SHP77 (cell line): ENCODE measurements at places on chromosomes 2 and 18.

- DNase-seq: no peak
Measured at GRCh38 chr2:73323551-73323950, 30.2 kb upstream of the EGR4 start.

DNA sequence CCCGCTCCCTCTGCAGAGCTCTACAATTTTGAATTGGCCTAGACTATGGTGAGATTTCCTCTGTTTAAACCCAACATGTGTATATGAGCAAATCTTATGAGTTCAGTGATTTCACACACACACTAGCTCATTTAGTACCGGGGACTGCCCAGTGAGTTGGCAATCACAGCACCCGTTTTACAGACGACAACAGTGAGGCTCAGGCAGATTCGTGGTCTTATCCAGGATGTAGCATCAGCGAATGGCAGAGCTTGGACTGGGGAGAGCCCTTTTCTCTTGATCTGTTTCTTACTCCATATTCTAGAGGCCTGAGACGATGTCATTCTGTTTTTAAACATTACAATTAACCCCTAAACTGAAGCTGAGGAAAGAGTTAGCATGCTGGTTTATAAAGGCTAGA, 419.9 kb downstream of the NBAS start:
- DNase-seq: no peak

DNA sequence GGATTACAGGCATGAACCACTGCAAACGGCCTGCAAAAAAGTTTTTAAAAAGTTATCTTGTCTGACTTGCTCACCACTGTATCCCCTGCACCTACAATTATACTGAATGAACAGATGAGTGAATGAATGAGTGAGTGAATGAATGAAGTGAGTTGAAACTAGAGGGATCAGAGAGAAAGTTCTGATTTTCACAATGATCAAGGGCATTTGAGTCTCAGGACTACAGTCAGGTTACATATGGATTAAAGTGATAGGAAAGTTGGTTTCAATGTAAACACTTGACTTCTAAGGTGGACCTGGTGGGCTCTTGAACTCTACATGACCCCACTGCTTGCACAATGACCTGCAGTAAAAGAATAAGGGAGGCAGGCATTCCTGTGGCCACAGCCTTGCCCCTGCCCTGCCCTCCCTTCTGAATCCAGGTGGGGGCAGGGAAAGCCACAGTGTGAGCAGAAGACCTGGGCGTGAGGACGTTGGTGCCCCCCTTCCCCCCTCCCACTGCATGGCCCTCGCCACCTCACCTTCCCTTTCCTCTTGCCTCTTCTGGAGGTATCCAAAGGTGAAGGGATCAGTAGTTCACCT, 10.7 kb downstream of the C2orf80 start:
- DNase-seq: no peak

GRCh38 chr2:241315879-241316631, at the start of gene SEPTIN2:
TSS of gene SEPTIN2 (plus strand) at chr2:241315925. CDS start at chr2:241324233, 8,308 bp downstream.
- DNase-seq: no peak

- no peak for DNase-seq
Measured at GRCh38 chr2:234363011-234363487, 133.8 kb downstream of the ARL4C start.

DNA sequence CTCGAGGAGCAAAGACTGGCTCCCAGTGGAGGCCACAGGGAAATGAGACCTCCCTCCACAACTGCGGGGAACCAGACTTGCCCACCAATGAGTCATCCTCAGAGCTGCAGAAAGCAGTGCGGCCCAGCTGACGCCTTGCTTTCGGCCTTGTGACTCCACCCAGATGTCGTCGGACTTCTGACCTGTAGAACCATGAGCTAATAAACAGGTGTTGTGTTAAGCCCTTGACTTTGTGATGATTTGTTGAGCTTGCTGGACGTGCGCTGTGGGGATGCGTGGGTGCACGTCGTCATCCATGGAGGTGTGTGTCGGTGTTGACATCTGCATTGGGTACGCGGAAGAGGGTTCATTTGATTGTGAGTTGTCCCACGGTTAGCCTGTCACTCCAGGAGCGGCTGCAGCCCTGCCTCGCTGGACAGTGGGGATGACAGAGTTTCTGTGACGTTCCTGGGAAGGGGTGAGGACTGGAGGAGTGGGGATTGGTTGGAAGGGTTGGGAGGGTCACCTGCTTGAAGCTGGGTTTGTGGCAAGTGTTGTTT, 154.1 kb downstream of the SH3BP4 start:
- DNase-seq: no peak

- DNase-seq: no peak
Measured at GRCh38 chr2:195535911-195536522, 121.0 kb upstream of the SLC39A10 start.

DNA sequence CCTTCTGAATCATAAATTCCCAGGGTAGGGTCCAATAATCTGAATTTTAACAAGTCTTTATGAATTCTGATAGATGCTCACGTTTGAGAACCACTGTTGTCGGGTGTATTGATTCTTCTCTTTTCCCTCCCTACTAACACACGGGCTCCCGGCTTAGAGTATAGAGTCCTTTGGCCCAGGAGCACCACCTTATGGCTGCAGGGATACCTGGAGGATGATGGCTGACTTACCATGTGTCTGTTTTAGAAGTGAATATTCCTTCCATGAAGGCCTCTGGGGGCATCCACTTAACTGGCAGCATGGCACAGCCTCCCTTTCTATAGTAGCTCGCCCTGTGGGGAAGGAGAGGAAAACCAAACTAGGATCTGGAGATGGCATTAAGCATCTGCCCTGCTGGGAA, 91.7 kb downstream of the CLIP4 start:
- DNase-seq: no peak
